SJSA1 (cell line): ENCODE measurements at places on chromosomes 1 and 21. TPM values are rescaled to one million over a fixed set of nuclear protein-coding genes. Genes with fewer than 3 reads are reported as not detected.

- DNase-seq, result no peak
These were observed 119.8 kb downstream of the PLA2G4A start for GRCh38 chr1:186948535-186948934.

DNA sequence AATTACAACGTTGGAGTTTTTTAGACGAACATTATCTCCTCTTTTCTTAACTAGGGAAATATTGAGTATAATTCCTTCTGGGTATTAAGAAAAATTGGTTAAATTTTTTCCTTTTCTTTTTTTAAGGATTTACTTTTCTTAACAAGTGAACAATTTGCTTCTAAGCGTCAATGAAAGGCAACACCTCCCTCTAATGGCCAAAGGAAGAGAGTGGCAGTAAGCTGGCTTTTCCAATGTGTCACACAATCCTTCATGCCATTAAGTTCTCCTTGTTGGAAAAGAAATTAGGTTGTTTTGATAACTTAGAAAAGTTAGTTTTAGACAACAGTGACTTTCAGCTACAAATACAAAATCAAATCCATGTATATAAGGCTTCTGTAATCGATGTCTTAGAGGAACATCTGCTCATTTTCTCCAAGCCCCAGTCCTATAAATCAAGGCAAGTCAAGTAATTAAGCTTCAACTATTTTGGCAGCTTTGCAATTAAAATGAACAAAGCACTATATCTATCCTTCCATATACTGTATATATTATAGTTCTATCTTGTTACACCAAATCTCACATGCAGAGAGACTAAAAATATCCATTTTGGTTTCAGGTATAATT lies 62.8 kb downstream of the EDEM3 start:
- peak; percentile 12 for DNase-seq

GRCh38 chr1:91608876-91609275 lies 108.2 kb downstream of the CDC7 start:
- no peak for DNase-seq

DNA sequence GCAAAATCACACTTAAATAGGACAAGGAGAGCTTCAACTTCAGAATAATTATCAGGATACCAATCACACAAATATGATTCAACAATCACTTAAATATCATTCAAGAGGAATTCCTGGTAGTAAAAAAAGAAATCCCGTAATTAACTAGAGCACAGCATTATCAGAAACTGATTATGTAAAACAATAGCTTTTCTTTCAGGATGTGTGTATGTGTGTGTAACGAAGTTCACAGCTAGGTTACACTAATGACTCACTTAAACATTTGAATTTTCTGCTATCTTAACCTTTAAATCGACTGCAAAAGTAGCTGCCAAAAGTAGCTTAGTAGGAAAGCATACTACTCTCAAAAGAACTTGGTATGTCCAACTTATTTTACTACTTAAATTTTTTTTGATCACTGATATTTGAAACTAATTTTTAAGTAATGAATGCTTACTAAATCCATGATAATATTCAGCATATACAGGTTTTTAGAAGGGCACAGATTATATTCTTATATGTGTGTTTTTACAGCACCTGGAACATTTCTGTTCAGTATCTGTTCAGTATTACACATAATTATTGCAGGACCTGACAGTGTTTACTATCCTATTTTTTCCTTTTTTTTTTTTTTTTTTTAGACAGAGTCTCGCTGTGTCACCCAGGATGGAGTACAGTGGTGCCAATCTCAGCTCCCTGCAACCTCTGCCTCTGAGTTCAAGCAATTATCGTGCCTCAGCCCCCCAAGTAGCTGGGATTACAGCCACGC lies 4.2 kb downstream of the RERE start:
- DNase-seq, result no peak

DNA sequence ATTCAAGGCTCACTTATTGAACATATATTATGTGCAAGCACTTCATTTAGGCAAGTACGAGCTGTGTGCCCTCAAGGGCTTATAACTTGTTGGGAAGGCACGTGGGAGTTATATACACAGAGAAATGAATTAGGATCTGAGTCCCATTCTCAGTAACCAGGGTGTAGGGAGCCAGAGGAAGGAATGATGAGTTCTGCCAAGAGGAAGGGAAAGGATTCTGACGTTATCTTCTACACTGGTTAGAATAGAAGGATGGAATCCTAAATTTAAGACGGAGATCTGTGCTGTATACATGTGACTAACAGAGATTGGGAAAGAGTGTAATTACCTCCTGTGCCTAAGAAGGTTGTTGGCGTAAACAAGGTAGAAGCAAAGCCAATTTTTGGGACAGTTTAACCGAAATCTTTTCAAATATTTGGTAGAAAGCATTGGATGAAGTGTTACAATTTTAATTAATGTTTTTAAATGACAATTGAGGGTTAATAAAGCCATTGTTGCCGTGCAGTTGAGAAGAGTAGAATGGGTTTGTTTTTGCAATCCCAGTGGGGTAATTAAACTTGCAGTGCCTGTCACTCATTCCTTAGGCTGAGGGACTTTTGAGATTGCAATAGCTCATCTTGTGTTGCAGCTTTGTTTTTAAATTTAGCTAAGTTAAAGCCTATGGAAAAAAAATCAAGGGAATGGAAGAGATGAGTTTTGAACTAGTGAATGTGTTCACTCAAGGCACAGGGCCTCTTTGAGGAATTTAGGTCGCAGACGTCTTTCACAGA lies 177.2 kb downstream of the NFIA start:
- no peak for DNase-seq

GPR161 gene
- 9.6 and 9.8 TPM in 2 replicates for total RNA-seq

SLC50A1 gene
- 9.9 and 23.4 TPM in 2 replicates for total RNA-seq

KIF14 gene
- total RNA-seq, result 27.8 and 32.2 TPM in 2 replicates
